ENCODE measurements at places on chromosomes 4 and X.

- no peak for DNase-seq
These were observed 55.6 kb downstream of the MAP7D2 start for GRCh38 chrX:20060961-20061748.

- no peak for DNase-seq
These were observed 15.0 kb downstream of the APELA start for GRCh38 chr4:164892018-164892417.

GRCh38 chrX:136200466-136200865, 50.7 kb downstream of the MAP7D3 start:
- no peak for DNase-seq

- no peak for DNase-seq
These were observed 77.6 kb upstream of the PCDH18 start for GRCh38 chr4:137609718-137610430.

- peak; percentile 49 for DNase-seq
These were observed 7.7 kb downstream of the AKAP17A start for GRCh38 chrX:1598876-1599790.

GRCh38 chrX:13747836-13748235, 13.3 kb downstream of the OFD1 start:
- DNase-seq = no peak

GRCh38 chr4:157096439-157096838, 20.5 kb downstream of the GLRB start:
- DNase-seq = no peak
